ENCODE measurements at places on chromosomes 4 and X.

DNA sequence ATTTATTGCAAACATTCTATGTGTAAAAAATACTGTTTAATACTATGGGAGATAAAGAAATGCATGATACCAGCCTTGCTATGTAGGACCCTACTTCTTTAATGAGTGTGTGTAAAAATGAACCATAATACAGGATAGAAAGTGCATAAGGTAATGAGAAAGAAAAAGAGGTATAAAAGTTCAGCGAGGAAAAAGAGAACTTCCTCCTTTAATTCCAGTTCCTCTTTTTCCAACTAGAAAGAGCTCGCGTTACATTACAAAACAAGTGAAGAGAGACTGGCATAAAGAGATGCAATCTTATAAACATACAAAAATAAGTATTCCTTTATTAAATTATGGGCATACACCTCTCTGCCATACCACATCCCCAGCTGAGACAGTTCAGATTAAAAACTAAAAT lies 77.4 kb downstream of the ANKRD17 start:
- DNase-seq = no peak

GRCh38 chr4:89316931-89317366 lies 9.3 kb upstream of the GPRIN3 start:
- DNase-seq = no peak

DNA sequence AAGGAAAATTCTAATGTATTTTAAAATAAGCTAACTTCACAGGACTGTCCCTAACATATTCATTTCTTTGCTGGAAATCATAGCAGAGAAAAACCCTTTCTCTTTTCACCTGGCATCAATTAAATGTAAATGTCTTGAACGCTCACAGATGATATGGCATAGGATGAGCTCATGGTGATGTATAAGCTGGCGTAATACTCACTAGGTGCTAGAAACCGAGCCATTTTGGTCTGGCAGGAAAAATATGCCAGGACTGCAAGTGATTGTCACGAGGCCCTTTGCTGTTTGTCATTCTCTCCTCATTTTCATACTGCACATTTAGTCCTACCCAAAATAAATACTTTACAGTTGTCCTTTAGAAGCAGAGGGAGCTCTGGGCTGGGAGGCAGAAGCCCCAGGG lies 222.7 kb upstream of the LNX1 start:
- DNase-seq = no peak

GRCh38 chrX:19003756-19004155 lies 19.8 kb upstream of the PHKA2 start:
- no peak for DNase-seq

DNA sequence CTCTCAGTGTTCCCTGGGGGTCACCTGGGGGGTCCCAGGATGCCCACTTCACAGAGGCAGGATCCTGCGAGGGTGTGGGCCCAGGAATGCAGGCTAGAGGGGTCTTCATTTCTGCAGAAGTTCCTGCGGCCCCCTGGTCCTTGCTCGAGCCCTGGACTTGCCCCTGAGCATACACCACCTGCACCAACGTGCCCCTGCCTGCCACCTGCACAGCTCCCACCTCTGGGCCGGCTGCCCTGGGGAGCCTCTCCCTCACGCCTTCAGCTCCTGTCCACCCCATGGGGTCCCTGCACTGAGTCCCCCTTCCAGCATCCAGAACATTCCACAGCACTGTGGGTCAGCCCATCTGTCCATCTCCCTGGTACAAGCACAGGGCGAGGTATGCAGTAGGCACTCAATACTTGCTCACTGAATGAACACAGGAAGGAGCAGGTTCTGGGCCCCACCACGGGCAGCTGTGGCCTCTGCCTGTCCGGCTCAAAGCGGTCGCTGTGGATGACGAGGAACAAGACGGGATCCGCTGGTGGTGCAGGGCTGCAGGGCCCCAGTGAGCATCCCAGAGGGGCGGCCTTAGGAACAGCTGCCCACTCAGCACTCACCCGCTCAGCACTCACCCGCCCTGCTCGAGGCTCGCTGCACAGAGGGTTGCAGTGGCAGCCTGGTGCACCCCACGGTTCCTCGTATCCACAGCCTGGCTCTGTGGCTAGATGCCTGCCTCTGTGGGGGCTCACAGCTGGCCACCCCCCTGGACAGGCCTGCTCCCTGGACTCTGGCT lies 70.5 kb upstream of the MXD4 start:
- DNase-seq = no peak

- no peak for DNase-seq
These were observed 108.0 kb downstream of the ITM2A start for GRCh38 chrX:79259073-79259689.

- DNase-seq = no peak
These were observed 332.5 kb downstream of the GRID2 start for GRCh38 chr4:92636038-92636806.

GRCh38 chrX:83535417-83536196 lies 27.5 kb downstream of the POU3F4 start:
- no peak for DNase-seq

DNA sequence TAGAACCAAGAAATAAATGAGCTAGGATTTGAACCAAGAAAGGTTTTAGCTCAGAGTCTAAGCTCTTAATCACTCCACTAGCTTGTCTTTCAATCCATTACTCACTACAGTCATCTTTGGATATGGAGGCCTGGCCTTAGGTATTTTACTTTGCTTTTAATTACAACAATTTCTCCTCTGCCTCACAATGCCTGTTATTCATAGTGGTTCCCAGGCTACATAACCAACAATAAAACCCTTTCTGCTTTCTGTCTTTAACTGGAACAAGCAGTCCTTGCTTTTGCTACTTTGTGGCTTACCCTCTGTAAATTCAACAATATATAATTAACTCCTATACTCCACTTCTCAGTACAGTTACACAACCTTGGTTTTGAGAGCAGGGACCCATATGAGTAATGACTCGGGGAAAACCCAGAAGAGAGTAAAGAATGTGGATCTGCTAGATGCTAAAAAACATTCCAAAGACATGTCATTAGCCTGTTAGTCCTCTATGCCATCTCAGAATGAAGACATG lies 94.7 kb upstream of the NAP1L5 start:
- no peak for DNase-seq

- no peak for DNase-seq
These were observed 22.1 kb downstream of the TMEM154 start for GRCh38 chr4:152657657-152658056.

DNA sequence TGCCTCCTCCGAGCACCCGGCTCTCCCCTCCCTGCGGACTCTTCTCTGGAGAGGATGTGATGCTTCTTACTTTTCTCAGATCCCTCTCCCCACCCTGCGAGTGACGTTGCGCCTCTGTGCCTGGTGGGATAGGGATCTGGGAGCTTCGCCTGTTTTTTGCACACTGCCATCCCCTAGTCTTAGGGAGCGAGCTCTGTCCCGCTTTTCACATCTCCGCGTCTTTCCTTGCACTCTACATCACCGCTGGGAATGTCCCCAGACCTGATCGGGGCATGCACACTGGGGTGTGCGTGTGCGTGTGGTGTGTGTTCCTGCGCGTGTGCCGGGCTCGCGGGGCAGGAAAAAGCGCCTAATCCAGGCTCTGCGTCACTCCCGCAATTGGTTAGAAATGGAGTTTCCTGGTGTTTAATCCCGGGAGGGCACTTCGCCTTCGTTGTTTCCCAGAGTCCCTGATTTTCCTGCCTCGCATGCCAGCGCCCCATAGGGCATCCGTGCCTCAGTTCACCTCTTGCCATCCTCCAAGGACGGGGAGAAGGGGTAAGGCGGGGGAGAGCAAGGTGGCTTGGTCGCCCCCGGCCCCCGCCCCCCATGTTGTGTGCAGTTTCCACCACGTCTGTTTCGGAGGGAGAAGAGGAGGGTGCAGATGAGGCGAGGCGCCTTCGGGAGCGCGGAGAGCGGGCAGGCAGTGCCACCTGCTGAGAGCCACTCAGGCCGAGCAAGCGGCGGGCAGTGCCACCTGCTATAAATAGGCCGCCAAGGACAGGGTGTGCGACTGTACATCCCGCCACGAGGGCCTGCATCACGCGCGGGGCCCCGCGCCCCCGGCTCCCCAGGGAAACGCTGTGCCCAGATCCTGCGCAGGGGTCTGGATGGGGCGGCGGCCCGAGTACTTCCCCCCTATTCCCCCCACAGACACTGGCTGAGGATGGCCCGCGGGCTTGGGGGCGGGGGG lies 759 bp upstream of the TBC1D1 start:
- DNase-seq = no peak

- DNase-seq = no peak
These were observed 133.8 kb upstream of the UGT8 start for GRCh38 chr4:114464726-114465272.

All from stimulated activated CD8-positive, alpha-beta memory T cell treated with anti-CD3 and anti-CD28 coated beads, Interleukin-7, amount 100 ng/mL, for 1 hour (primary cell).